ENCODE measurements at places on chromosomes 6 and 20.

GRCh38 chr6:137588472-137588871 lies 94.3 kb upstream of the OLIG3 start:
- no peak for DNase-seq

GRCh38 chr6:161186173-161186769 lies 87.6 kb downstream of the AGPAT4 start:
- DNase-seq: no peak

DNA sequence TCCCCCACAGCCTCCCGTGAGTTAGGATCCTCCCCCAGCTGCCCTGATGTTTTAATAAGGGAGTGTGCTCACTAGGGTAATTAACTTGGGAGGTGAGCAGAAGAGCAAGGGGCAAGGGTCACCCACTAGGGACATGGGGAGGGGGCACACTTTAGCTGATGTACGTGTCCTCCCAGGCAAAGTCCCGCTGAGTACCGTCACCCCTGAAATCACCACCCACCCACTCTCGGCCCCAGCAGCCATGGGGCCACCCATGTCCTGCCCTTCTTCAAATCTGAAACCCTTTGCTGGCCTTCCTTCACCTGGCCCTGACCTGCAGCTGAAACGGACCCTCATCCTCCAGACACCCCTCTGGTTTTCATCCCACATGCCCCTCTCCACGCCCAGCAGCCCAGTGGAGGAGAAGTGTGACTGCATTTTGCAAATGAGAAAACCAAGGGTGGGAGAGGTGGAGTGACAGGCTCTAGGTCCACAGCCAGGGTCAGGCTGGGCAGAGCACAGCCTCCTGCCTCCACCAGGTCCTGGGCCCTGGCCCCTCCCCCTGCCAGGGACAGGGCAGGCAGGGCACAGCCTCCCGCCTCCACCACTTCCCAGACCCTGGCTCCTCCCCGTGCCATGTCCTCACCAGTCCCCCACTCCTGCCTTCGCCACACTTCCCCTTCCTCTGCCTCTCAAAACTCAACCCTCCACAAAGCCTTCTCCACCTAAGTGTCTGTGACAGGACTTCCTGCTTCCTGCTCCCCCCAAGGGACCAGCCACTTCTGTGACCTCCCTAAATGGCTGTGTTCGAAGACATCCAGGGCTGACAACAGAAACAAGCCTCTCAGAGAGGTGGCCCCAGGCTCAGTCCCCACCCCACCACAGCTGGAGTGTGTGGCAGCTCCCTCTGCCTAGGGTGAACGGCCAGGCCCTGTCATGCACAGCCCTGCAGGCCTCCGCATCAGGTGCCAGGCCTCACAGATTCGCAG lies 15.1 kb downstream of the ACSS1 start:
- no peak for DNase-seq

DNA sequence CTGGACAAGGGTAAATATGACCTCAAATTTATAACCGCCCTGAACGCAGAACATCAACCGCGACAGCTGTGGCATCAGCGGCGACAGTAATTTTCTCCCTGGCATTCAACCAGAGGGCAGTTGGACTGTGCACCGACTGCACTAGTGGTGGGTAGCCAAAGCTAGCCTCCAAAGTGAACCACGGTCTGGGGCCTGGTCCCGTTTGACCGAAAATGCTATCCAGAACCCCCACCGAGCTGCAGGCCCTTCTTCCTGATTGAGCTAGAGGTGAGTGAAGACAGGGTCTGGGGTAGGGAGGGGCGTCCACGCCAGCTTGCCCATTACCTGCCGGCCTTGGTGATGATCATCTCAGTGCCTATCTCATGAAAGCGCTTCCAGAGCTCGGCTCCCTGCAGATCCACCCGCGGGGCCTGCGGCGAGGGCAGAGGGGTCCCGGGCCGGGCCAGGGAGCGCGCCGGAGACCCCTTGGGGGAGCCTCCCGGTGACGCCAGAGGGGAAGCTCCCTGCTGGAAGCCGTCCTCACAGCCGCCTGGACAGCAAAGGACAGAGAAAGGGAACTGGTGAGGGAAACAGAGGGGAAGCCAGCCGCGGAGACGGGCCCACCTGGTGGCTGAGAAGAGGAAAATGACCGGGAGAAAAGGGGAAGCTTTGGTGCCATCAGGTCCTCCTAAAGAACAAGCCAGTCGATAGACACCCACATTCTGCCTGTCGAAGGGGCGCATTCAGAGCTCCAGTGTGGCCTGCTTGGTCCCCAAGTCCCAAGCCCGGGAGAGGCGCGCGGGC lies 2.0 kb downstream of the TBX18 start:
- DNase-seq: no peak

DNA sequence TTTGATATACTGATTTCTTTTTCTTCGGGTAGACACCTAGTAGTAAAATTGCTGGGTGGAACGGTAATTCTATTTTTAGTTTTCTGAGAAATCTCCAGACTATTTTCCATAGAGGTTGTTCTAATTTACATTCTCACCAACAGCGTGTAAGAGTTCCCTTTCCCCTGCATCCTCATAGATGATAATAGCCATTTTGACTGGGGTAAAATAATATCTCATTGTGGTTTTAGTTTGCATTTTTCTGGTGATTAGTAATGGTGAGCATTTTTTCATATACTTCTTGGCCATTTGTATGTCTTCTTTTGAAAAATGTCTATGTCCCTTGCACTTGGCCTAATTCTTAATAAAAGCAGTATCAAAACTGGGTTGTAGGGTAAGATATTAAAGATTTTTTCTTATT lies 148.9 kb upstream of the SIM1 start:
- DNase-seq: no peak

Data from activated T-helper 9 cell treated with anti-CD3 and anti-CD28 coated beads, Interleukin-2, amount 50 U/mL, for 16 hours (primary cell).